ENCODE measurements at places on chromosomes 12 and 14. TPM values are rescaled to one million over a fixed set of nuclear protein-coding genes. Genes with fewer than 3 reads are reported as not detected.

DNA sequence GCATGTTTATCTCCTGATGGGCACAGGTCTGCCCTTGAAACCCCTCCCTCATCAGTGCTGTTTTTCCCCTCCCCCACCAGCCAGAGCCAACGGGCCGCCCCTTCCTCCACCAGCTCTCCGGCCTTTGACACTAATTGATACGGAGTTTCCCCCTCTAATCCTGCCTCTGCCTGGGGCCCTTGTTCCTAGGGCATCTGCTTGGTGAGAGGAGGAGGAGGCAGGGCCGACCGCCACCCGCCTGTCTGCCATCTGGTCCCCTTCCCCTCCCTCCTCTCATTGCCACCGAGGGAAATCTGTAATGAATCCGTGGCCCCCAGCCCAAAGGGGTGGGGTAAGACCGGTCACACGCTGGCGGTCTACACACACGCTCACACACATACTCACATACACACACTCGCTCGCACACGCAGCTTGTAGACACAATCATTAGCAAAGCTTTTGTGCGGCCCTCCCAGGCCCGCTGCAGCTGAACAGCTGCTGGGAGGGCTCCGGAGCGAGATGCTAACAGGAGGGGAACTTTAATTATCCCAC is 27.4 kb downstream of the SRRM4 start:
- no peak for DNase-seq

DNA sequence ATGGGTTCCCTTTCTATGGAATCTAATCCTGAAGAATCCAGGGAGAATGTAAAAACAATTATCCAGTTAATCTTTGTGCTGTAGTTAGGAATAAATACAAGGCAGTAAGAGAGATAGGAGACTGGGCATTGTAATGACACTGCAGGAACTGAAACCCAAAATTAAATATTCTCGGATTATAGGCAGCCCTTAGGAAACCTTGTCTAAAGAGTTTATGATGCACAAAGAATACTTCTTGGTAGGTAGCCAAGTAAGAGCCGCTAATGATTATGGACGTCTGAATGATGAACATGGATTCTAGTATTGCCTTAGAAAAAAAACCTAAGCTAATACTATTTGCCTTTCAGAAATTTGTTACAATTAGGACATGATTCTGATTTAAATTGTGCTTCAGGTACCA is 165.4 kb upstream of the LRIG3 start:
- DNase-seq, result peak; percentile 33

- DNase-seq, result no peak
These were observed 5.6 kb upstream of the ANKRD9 start for GRCh38 chr14:102514987-102515733.

DNA sequence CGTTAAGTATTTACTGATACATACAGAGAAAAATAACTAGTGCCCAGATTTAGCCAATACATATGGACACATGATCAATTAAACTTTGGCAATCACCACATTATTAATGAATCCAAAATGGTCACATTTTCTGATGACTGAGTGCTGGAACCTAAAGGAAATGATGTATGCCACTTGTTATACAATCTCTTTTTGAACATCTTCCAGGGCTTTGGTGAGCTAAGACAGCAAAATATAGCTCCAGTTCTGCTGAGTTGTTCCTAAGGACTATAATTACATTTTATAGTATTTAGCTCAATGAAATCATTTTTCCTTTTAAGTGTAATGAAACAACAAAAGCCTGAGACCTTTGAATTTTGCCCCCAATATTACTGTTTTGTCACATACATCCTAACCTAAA is 329.1 kb upstream of the ATP2B1 start:
- peak; percentile 48 for DNase-seq

GRCh38 chr12:46553266-46553665 is 180.7 kb upstream of the SLC38A2 start:
- peak; percentile 19 for DNase-seq

- no peak for DNase-seq
These were observed 161.1 kb upstream of the NOS1 start for GRCh38 chr12:117522559-117522958.

DNA sequence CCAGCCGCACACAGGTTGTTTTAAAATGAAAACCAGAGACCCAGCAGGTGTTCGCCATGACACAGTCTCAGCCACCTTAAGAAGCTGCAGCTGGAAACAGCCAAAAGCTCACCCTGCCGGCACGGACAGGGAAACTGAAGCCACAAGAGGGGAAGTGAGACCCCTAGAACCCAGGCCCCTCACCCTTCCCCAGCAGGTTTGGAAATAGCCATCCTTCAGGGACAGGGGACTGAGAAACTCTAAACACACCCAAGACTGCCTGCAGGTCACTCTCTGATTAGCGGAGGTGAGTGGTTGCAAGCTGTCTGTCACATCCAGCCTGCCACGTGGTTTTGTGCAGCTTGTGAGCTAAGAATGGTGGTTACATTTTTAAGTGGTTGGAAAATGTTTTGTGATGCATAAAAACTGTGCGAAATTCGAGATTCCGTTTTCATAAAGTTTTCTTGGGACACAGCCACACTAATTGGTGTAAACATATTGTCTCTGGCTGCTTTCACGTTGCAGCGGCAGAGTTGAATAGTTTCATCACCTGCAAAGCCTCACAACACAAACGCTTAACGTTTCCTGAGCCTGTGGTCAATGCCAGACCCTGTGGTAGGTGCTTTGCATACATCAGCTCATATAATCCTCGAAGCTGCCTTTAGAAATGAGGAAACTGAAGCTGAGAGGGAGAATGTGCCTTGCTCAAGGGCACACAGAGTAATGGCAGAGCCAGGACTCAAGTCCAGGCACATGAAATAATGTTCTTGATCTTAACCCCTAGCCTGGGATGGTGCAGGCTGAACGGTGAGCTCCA is 1.7 kb upstream of the SELPLG start:
- no peak for DNase-seq

- peak; percentile 66 for DNase-seq
These were observed 1.5 kb upstream of the NTS start for GRCh38 chr12:85872497-85873091.

DNA sequence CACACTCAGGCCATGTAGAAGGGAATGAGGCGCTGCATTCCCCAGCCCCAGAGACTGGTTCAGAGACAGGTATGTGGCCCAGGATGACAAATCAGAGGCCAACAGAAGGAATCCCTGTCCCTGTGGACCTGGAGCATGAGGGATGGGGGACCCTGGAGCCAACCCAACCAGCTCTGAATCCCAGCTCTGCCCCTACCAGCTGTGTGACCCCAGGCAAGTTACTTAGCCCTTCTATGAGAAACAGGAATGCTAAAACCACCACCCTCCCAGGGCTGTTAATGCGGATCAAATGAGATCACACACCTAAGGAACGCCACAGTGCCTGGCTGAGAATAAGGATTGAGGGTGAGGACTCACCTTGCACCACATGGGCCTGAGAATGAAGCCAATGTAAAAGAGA is 15.6 kb downstream of the ITPK1 start:
- no peak for DNase-seq

DNA sequence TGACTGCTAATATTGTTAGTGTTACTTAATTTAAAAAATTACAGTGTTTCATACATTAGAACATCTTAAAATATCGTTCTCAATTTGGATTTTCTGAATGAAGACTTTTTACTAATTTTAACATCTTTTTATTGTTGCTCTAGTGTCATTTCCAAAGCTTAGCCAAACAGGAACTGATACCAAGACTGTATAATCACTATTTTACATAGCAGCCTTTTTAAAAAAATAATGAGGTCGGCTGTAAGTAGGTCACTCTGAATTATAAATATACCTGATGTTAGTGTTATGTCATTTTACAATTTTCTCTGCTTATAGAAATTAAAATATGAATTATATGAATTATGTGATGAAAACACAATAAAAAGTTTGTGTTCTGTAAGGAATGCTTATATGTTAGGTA is 321.5 kb downstream of the TMEM117 start:
- DNase-seq, result no peak

Gene BEGAIN
- total RNA-seq, result 0.46 TPM

Gene VEZT
- 91.3 TPM for total RNA-seq

Gene FOXG1
- total RNA-seq, result not detected

All from endothelial cell of umbilical vein (primary cell).